ENCODE measurements at places on chromosomes 4 and X.

- peak; percentile 40 for DNase-seq
Observed at GRCh38 chr4:179307297-179308136, 1865.3 kb upstream of the AGA start.

- peak; percentile 50 for DNase-seq
Observed at GRCh38 chr4:147550626-147551246, 66.5 kb upstream of the TMEM184C start.

- no peak for DNase-seq
Observed at GRCh38 chr4:107292979-107293378, 256.9 kb upstream of the DKK2 start.

DNA sequence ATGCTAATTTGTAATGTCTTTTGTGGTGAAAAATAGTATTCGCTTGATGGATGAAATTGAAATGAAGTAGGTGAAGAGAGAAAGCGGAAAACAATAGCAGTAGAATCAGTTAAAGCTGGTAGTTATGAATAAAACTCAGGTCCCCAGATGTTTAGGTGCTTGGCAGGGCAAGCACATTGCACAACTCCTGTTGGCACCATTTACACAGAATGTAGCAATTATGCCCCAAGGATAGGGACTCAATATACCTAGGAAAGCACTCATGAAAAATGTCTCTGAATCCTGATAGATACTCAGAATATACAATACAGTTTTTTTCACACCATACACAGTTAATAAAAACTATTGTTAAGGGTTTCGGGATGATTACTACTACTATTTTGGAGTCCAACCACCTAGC is 26.5 kb upstream of the GRIA3 start:
- no peak for DNase-seq

- no peak for DNase-seq
Observed at GRCh38 chrX:153731117-153731844, 6.6 kb downstream of the ABCD1 start.

DNA sequence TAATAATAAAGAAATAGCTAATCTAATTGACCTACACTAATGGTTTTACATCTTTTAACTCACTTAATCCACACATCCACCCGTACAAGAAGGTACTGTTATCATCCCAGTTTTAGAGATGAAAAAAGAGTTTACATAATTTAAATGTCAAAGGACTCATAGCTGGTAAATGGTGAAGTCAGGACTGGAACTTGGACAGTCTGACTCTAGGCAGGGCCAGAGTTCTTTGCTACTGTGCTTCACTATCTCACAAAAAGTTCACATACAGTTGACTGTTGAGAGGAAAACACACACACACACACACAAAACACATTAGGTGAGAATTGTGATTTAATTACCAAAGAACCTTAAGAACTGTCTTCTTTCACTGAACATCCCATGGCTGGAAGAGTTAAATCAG is 71.2 kb upstream of the PRSS48 start:
- DNase-seq, result no peak

- no peak for DNase-seq
Observed at GRCh38 chr4:61553557-61554125, 353.5 kb downstream of the ADGRL3 start.

- peak; percentile 13 for DNase-seq
Observed at GRCh38 chr4:187333151-187333550, 609.5 kb upstream of the FAT1 start.
